ENCODE measurements at places on chromosomes 7 and 10.

GRCh38 chr7:129257168-129257567 lies 32.3 kb downstream of the AHCYL2 start:
- DNase-seq, result no peak

DNA sequence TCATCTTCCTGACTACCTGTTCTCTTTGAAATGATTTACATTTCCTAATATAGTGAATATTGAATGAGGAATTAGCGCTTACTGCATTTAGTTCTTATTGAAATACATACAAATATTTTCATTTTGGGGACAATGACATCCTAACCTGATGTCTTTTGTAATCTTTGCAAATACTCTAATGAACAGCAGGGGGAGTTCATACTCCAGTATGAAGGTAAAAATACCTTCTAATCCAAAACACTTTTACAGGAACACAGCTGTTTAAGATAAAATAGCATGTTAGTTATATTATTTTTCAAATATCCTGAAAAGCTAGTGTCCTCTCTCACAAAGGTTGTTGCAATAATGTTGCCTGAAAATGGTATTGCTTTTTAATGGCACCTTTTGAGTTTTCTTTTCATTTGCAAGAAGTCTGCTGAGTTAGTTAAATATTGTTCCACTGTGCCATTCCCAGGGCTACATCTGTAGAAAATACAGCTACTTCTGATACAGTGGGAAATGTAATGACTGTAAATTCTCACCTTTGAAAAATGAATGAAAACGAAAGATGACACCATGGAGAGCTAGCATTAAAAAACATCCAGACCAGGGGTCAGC lies 400.0 kb downstream of the PHF14 start:
- DNase-seq, result peak; percentile 7

GRCh38 chr7:17521437-17521836 lies 223.0 kb downstream of the AHR start:
- peak; percentile 77 for DNase-seq

DNA sequence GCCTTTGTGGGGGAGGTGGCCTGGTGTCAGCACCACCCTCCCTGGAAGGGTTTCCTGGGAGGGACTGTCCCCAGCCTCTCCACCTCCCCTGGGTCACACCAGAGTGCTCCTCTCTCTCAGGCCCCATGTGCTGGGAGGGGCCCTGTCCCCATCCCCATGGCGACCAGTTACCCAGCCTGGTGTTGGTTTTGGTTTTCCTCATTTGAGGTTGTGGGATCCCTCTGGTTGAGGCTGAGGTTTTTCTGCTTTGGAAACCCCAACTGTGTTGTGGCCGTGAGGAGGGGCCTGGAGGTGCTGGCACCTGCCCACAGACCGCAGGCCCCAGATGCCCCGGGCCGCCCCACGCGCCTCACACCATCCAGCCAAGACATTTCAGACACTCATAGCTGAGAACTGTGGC lies 106.3 kb downstream of the GRK5 start:
- DNase-seq, result no peak

DNA sequence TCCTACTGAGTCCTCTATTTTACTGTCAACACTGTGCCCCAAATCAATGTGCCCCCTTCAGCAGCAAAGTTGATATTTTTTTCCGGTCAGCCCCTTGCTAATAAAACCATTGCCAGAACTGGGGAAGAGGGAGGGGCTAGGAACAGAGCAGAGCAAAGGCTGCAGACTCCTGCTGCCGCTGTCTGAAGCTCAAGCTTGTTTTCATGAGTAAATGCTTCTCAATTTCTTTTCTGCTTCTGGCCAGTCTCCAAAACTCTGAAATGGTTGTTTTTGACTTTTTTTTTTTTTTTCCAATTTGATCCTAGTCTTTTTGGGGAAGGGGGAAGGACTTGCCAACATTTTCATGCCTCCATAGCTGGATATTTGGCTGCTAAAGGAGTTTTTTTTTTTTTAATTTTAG lies 26.7 kb upstream of the PROSER2 start:
- DNase-seq, result no peak

GRCh38 chr7:44324481-44325200 lies 753 bp downstream of the CAMK2B start:
- DNase-seq, result no peak

DNA sequence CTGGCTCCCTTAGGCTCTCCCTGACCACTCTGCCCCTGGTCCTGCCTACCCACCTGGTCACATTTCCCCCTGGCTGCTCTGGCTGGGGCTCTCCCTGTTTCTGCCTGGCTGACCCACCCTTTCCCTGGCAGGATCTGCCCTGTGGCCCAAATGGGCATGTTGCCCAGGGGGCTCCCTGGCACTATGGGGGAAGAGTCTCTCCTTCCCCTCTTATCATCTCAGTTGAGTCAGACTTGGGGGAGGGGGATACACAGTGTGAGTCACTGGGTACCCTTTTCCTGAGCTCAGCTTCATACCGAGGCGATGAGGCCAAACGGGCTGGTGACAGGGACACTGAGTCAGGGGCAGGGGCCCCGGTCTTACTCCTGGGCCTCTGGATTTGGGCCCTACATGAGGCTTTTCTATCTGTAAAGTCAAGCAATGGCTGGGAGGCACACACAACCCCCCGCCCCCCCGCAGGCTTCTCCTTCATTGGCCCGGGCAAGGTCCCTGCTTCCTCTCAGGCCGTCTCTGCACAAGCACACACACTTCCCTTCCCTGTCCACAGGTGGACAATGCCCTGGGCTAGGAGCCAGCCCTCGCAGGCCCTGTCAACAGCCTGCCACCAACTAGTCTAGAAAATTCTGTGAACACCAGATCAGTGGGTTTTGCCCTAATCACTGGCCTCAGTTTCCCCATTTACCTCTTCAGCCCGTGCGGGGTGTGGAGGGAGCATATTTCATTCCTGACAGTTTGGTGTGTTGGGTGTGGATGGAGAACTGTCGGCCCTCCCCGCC lies 627 bp upstream of the FLNC start:
- DNase-seq, result peak; percentile 86

GRCh38 chr7:99393355-99394187 lies 14.8 kb downstream of the PDAP1 start:
- no peak for DNase-seq

GRCh38 chr7:120337308-120337907 lies 64.4 kb downstream of the KCND2 start:
- DNase-seq, result no peak

DNA sequence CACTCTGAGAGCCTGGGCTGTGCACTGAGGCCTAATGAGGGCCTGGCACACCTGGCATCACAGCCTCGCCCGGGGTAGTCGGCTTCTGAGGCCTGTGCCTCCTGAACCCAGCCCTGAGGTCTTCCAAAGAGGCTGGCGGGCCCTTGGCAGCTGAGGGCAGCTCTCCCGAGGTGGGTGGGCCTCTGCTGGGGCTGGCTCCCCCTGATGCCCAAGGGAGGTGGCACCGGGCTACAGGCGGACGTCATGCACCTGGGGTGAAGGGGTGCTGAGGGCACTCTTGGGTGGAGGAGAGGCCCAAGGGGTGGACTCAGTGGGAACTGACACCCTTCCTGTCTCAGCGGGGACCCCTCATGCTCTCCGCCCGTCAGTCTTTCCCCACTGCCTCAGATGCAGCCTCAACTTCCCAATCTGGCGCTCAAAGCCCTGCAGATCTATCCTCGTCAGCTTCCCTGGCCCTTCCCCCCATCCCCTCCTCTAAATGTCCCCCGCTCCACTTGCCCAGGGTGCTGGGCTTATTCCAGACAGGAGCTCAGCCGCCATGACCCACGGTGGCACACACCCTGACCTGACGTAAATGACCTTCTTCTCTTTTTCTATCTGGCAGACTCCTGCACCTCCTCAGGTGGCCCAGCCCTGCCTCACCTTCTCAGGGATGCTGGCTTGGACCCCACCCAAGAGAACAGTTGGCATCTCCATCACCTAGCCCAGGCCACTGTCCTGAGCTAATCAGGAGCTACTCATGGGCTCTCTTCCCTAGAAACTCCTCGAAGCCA lies 38.2 kb downstream of the MYL10 start:
- DNase-seq, result no peak

DNA sequence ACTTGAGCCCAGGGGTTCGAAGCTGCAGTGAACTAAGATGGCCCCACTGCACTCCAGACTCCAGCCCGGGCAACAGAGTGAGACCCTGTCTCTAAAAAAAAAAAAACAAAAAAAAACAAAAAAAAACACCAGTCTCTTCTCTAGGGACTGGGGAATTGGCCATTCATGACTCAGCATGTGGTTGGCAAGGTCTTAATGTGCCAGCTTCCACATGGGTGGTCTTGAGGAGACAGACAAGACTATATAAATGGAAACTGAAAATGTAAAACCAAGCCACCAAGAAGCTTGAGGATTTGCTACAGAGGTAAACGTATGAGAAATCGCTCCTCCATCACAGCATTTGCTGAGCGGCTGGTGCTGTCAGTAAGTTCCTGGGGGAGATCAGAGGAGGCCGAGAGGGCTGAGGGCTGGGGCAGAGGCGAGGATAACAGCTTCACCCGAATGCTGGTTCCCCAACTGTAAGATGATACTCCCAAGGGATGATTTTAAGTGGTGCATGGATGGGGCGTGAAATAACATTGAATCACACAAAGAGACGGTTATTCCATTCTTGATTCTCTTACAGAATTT lies 128.7 kb downstream of the C10orf105 start:
- DNase-seq, result no peak

DNA sequence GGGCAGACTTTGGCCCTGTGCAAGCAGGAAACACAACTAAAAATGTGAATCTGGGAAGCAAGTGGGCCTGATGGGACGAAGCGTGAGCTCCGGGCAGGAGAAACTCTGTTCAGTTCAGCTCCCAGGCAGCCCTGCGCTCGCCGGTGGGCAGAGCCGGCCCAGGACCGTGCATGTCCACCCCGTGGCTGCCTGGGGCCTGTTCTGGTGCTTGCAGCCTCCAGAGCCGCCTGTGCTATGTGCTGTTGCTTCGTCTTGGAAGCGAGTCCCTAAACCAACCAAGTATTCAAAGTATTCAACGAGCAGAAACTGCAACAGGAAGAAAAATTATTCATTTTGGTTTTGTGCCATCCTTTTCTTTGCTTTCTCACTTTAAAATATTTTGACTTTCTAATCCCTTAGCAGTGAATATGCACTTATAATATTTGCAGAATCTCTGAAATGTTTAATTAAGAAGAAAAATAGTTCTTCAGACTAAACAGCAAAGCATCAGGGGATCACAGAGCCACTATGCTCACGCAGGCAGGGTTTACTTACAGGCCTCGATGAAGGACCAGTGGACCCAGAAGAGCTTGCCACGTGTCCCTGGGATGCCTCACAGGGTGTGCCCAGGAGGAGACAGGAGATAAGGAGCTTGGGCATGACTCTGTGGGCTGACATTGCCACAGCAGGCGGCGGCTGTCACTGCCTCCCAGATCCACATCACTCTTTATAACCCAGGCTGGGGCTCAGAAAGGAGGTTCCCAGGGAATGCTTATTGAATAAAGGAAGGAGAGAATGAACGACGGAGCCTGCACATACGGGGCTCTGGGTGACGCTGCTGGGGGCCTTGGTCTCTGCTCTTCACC lies 45.6 kb downstream of the VIPR2 start:
- no peak for DNase-seq

DNA sequence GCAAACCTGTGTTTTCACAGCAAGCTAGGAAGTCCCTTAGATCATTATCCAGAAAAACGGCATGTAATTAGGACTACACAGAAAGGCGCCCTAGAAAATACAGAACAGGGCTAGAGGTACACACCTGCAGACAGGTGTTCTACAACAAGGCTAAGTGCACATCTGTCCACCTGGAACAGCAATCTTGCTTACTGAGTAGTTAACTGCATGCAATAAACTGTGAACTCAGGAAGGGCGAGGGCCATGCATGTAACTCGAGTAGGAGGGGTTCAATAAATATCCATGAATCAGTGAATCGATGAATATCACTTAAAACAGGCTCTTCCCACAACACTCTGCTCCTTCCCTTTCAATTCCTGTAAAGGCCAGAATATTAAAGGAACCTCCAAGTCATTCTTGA lies 22.0 kb downstream of the FAM171A1 start:
- DNase-seq, result no peak

DNA sequence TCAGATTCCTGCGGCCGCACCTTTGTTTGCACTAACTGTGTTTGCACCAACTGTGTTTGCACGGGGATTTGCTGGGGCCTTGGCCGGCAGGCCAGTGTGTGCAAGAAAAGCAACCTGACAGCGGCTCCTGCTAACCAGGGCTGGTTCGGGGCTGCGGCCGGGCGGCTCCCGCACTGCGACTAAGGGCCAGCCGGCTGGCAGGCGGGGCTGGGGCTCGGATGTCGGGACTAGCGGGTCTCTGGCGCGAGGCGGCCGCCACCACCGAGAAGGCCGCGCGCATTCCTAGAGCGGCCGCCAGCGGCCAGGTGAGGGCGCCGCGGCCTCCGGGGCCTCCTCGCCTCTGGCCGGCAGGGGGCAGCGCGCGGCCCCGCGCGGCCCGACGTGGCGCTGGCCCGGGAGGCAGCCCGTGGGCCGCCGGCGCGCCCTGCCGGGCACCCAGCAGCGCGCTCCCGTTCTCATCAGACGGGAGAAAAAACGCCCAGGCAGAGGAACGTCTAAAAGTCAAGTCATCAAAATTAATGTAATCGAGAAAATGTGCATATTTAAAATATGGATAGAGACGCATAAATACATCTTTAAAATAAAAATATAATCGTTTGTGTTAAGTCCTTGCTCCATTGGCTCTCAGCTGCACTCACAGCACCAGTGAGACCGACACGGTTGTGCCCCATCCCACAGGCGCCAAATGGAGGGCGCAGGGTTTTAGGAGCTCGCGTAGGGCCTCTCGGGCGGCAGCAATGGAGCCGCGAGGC lies 38.5 kb downstream of the ZNF777 start:
- peak; percentile 68 for DNase-seq

DNA sequence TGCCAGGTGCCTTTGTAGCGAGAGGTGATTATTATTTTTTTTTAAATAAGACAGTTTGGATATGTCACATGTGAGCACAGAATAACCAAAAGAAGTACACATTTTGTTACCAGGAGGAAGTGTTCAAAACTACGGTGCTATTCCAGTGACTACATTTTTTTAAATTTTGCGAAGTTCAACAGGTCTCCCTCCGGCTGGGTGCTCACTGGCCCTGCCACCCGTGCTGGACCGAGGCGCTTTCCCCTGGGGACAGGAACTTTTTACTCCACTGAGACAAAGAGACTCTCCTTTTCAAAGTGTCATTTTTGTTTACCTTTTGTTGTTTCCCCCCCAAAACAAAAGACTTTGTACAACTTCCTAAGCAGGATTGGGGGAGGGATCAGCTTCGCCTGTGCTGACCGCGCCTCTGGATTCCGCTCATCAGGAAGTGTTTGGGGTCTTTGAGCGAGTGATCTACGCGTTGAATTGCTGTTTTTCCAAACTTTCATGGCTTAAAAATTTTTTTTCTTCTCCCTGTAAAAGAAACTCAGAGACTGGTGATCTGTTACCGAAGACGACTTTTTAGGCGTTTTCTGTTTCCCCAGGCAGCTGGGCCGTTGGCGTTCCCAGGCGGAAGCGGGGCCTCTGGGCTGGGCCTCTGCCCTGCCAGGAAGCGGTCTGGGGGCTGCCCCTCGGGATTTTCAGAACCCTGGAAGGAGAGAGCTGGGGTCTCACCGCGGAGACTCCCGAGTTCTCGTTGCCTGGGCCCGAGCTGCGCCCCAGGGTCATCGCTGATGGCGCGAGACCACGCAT lies 7.2 kb downstream of the EN2 start:
- no peak for DNase-seq

GRCh38 chr7:2075811-2076210 lies 156.9 kb downstream of the MAD1L1 start:
- DNase-seq, result no peak

GRCh38 chr10:10774416-10774815 lies 243.3 kb upstream of the CELF2 start:
- DNase-seq, result no peak

- no peak for DNase-seq
Measured at GRCh38 chr7:97639036-97639435, 92.8 kb upstream of the TAC1 start.

GRCh38 chr10:121420006-121420405 lies 178.2 kb downstream of the FGFR2 start:
- no peak for DNase-seq

GRCh38 chr10:3719024-3719843 lies 65.8 kb downstream of the KLF6 start:
- DNase-seq, result no peak
